T-helper 2 cell treated with Interferon-gamma antibody and Interleukin-4, amounts not matched to agents 5 μg/mL and 100 μg/mL, for 36 hours (primary cell): ENCODE measurements at places on chromosomes 1 and 21.

GRCh38 chr1:30718636-30719405 is 4.6 kb downstream of the MATN1 start:
- H3K27me3 ChIP-seq, result no peaks in the 10 kb centered on the region
- peaks cover 12% of the 10 kb centered on the region for H3K4me1 ChIP-seq
- H3K27ac ChIP-seq, result peak overlapping the region; percentile 92
- no peaks in the 10 kb centered on the region for H3K36me3 ChIP-seq
- peak; percentile 96 for DNase-seq

- no peaks in the 10 kb centered on the region for H3K36me3 ChIP-seq
- peaks cover 3% of the 10 kb centered on the region for H3K4me1 ChIP-seq
- DNase-seq, result no peak
- H3K4me3 ChIP-seq, result no peak overlapping the region
- H3K27ac ChIP-seq, result no peak overlapping the region
These were observed 45.5 kb upstream of the TACSTD2 start for GRCh38 chr1:58622571-58622970.

- H3K27ac ChIP-seq, result no peak overlapping the region
- H3K4me3 ChIP-seq, result no peak overlapping the region
- no peaks in the 10 kb centered on the region for H3K4me1 ChIP-seq
- no peaks in the 10 kb centered on the region for H3K36me3 ChIP-seq
- H3K27me3 ChIP-seq, result peaks cover 6% of the 10 kb centered on the region
- no peak for DNase-seq
These were observed 612.0 kb downstream of the MATN1 start for GRCh38 chr1:30111431-30111830.

DNA sequence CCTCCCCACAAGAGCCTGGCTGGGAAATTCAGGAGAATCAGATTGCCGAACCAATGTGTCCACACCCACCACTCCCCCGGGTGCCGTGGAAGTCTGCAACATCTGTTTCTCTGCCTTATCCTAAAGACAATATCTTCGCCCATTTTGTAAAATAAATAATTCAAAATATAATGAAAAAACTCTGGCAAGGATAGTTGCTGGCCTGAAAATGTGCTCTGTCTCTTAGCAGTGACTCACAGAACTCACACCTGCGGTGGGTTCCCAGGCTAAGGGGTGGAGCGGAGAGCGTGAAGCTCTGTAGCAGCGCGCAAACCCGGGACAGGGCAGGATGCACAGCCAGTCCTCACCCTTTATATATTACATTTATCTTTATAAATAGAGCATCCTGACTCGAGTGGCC is 99.9 kb downstream of the COLGALT2 start:
- H3K4me3 ChIP-seq, result no peak overlapping the region
- peaks cover 8% of the 10 kb centered on the region for H3K4me1 ChIP-seq
- H3K36me3 ChIP-seq, result no peaks in the 10 kb centered on the region
- peaks cover 3% of the 10 kb centered on the region for H3K27me3 ChIP-seq
- H3K27ac ChIP-seq, result no peak overlapping the region
- DNase-seq, result no peak

DNA sequence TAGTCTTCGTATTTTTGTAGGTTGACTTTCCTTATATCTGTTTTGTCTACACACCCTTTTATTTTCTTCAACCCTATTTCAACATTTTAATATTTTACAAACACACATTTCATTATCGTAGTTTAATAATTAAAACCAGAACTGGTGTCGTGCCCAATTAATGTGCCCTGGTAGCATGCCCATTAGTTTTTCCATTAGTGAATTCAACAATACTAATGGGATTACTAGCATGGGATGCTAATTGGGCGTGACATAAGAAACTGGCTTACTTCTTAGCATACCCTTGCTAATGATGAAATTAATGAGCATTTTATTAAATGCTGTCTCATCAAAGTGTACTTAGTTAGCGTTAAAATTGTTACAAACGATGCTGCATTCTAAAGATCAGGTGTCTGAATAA is 332.7 kb downstream of the USH2A start:
- no peaks in the 10 kb centered on the region for H3K36me3 ChIP-seq
- no peak overlapping the region for H3K4me3 ChIP-seq
- no peak for DNase-seq
- no peaks in the 10 kb centered on the region for H3K4me1 ChIP-seq

GRCh38 chr1:63701187-63701586 is 72.6 kb upstream of the ROR1 start:
- peaks cover 7% of the 10 kb centered on the region for H3K27me3 ChIP-seq
- no peaks in the 10 kb centered on the region for H3K36me3 ChIP-seq
- H3K4me1 ChIP-seq, result no peaks in the 10 kb centered on the region
- H3K4me3 ChIP-seq, result no peak overlapping the region
- no peak for DNase-seq

DNA sequence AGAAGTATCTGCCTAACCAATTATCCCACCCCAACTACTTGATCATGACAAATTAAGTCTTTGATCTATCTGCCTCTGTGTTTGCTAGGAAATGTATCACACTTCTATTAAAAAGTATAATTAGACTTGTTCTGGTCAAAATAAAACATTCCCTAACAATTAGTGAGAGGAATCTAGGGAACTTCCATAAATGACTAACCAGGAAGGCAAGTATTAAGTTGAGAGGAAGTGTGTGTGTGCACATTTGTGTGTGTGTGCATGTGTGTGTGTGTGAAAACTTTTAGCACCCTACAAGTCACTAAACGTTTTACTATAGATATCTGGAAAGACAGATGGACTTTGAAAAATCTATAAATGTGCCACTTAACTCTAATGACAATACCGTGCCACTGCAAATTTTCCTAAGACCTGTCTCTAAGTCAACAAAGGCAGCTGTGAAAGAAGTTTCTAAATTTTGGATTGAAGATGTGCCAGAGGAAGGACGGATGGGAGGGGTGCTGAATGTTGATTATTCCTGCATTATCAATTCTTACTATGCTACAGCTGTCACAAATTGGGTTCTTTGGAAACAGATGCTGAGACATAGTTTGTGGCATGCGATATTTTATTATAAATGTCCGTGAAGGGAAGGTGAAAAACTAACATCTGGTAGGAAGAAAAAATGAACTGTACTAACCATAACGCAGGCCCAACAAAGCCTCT is 567.1 kb downstream of the PTPRC start:
- peaks cover 17% of the 10 kb centered on the region for H3K27me3 ChIP-seq
- no peak overlapping the region for H3K4me3 ChIP-seq
- no peak for DNase-seq
- H3K36me3 ChIP-seq, result no peaks in the 10 kb centered on the region

GRCh38 chr1:214216779-214217178 is 64.2 kb upstream of the SMYD2 start:
- no peak overlapping the region for H3K27ac ChIP-seq
- no peak for DNase-seq
- no peaks in the 10 kb centered on the region for H3K36me3 ChIP-seq
- no peak overlapping the region for H3K4me3 ChIP-seq

DNA sequence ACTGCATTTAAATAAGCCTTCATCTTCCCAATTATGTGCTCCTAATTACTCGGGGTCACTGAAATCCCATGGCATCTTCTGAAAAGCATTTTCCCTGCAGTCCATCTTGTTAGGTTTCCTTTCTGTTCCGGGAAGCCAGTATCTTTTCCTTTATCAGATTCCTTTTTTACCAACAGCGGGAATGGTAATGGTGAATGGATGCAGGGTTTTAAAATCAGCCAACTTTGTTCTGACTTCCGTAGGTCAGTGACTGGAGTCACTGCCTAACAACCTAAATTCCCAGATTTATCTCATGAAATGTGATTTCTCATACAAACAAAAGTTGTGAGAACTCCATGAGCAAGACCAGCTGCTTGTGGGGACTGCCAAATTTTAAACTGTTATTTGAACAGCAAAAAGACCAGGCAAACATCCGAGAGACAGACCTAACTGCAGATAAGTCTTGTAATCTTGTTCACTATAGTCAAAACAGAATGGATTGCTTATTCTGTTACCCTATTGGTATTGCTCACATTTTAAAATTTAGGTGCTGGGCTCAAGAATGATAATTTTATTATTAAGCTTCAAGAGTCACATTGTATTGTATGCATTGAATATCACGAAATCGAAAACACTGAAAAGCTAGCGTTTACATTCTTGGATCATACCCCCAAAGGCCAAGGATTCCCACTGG is 1.2 kb upstream of the RWDD3 start:
- peak overlapping the region; percentile 86 for H3K4me3 ChIP-seq
- H3K27ac ChIP-seq, result no peak overlapping the region
- peaks cover 30% of the 10 kb centered on the region for H3K27me3 ChIP-seq
- H3K36me3 ChIP-seq, result peaks cover 7% of the 10 kb centered on the region

DNA sequence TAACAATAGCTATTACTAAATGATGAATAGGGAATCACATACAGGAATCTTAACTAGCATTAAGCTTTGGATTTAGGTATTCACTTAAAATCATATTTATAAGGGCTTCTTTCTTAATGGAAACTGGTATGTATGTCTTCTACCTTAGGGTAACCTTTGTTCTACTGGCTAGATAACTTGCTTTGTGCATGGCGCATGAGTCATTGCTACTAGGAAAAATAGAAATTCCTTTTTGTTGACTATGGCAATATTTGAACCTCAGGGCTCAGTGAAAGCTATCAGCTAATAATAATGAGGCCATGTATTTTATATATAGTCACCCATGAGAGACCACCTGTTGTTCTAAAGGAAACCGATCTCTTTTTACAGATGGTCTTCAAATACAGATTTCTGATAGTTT is 72.5 kb downstream of the RPS6KC1 start:
- H3K4me3 ChIP-seq, result no peak overlapping the region
- no peaks in the 10 kb centered on the region for H3K27me3 ChIP-seq

DNA sequence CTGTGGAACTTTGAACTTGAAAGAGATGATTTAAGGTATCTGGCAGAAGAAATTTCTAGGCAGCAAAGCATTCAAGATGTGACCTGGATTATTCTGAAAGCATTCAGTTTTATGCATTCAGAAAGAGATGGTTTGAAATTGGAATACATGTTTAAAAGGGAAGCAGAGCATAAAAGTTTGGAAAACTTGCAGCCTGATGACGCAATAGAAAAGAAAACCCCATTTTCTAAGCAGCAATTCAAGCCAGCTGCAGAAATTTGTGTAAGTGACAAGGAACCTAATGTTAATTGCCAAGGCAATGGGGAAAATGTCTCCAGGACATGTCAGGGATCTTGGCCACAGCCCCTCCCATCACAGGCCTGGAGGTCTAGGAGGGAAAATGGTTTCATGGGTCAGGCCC is 354.0 kb downstream of the ZNF326 start:
- H3K36me3 ChIP-seq, result no peaks in the 10 kb centered on the region
- peaks cover 4% of the 10 kb centered on the region for H3K27me3 ChIP-seq
- DNase-seq, result no peak

GRCh38 chr21:14545906-14546480 is at the start of gene SAMSN1:
SAMSN1 (minus strand) TSS chr21:14546315; CDS start chr21:14546261, 54 bp downstream.
- peaks cover 51% of the 10 kb centered on the region for H3K4me1 ChIP-seq
- peak within 1 kb of the TSS; percentile 90 for H3K27ac ChIP-seq
- peaks cover 36% of the 10 kb centered on the region for H3K36me3 ChIP-seq
- DNase-seq, result peak; percentile 77
- peak within 1 kb of the TSS; percentile 95 for H3K4me3 ChIP-seq

GRCh38 chr1:198833706-198834503 is 195.1 kb downstream of the PTPRC start:
- H3K4me3 ChIP-seq, result no peak overlapping the region
- peaks cover 16% of the 10 kb centered on the region for H3K4me1 ChIP-seq
- H3K27ac ChIP-seq, result no peak overlapping the region
- peaks cover 6% of the 10 kb centered on the region for H3K36me3 ChIP-seq
- no peaks in the 10 kb centered on the region for H3K27me3 ChIP-seq
